Activated T-helper 2 cell treated with anti-CD3 and anti-CD28 coated beads, Interferon-gamma antibody, Interleukin-2, Interleukin-4, amounts not matched to agents 10 μg/mL and 5 μg/mL and 100 μg/mL, durations not matched to agents 14 hours and 24 hours and 36 hours (primary cell): ENCODE measurements at places on chromosomes 2 and 18.

GRCh38 chr2:119718501-119719260 lies 39.7 kb downstream of the TMEM177 start:
- peaks cover 7% of the 10 kb centered on the region for H3K4me1 ChIP-seq
- peak overlapping the region; percentile 45 for H3K27ac ChIP-seq
- no peak overlapping the region for H3K4me3 ChIP-seq
- H3K27me3 ChIP-seq: no peaks in the 10 kb centered on the region

GRCh38 chr2:177098001-177098613 lies 114.5 kb upstream of the HNRNPA3 start:
- no peak overlapping the region for H3K4me3 ChIP-seq
- no peaks in the 10 kb centered on the region for H3K4me1 ChIP-seq
- H3K27ac ChIP-seq: no peak overlapping the region

GRCh38 chr2:57884281-57884680 lies 162.3 kb upstream of the VRK2 start:
- no peak for DNase-seq
- no peak overlapping the region for H3K27ac ChIP-seq
- H3K4me3 ChIP-seq: no peak overlapping the region
- peaks cover 1% of the 10 kb centered on the region for H3K27me3 ChIP-seq
- H3K36me3 ChIP-seq: no peaks in the 10 kb centered on the region

DNA sequence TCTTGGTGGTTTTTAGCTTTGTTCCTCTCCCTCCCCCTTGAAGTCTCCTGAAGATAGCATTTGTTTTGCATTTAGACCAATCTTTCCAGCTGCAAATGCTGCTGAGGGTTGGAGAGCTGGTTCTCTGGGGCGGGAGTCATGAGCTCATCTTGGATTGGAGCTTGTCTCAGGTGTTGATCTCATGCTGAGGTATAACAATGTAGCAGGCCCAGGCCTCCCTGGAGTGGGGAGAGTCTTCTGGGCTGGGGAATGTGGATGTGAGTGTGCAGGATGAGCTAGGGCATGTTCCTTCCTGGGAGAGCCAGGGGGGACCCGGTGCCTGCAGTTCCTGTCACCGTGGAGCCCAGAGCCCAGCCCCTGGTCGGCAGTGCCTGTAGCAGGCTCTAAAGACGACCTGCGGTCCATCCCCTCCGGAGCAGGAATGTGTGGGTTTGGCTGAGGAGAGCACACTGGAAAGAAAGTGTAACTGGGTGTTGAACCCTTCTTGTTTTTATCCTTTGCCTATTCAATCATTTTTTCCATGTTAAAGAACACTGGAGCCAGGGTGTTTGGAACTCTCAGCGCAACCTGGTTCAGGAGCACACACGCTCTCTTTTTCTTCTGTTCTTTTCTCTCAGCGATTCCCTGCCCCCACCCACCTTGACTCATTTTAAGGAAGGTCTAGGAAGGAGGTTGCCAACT lies 2.7 kb downstream of the ZNF532 start:
- DNase-seq: no peak
- no peak overlapping the region for H3K4me3 ChIP-seq
- no peak overlapping the region for H3K27ac ChIP-seq
- peaks cover 4% of the 10 kb centered on the region for H3K4me1 ChIP-seq

DNA sequence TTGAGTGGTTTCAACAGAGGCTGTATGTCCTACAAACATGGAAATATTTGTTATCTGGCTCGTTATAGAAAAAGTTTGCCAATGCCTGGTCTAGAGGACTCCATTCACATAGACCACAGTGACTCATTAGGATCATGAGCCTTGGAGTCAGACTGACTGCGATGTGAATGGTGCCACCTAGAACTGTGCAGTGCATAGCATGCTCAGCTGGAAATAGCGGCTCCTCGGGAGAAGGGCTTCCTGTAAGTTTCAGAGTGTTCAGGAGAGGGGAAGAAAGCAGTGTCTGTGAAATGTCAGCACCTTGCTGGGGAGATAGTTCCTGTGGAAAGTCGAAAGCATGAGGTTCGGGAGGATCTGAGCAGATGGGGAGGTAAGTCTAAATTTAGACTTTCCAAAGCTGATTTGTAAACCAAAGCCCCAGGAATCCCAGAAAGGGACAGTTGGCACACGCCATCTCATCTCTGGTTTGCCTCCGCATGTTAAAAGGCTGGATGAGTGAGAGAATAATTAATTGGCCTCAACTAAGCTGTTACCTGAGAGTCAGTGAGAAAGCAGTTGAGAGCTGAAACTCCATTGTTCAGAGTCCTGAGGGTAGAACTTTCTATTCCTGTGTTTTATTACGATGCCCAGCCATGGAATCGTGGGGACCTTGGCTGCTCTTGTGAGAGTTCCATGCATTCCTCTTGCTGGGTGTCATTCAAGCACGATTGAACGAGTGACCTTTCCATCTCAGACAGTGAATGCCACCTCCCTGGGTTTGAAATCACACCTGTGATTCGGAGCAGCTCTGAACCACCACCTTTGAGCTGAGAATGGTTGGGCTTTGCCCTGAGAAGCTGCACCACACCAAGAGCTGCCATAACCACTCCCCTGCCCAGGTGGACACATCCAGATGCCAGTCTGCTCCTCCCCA lies 99.5 kb downstream of the MAPK4 start:
- no peak for DNase-seq
- H3K27ac ChIP-seq: no peak overlapping the region
- H3K36me3 ChIP-seq: no peaks in the 10 kb centered on the region
- H3K27me3 ChIP-seq: no peaks in the 10 kb centered on the region
- H3K4me1 ChIP-seq: no peaks in the 10 kb centered on the region
- H3K4me3 ChIP-seq: no peak overlapping the region

DNA sequence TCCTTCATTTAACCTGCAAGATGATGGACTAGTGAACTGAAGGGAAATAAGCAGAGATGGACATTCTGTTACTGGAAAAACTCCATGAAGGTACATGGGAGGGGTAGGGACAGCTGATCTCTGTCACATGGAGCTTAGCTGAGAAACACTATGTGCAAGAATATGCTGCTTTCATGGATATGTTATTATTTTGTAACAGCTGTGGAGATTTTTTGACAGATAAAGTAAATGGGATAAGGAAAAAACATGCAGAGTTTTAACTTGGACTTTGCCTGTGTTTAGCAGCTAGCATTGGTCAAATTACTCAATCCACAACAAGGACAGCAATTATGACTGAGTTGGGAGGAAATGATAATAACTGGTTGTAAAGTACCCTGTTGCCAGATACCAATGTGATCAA lies 28.7 kb upstream of the HNRNPA3 start:
- H3K27me3 ChIP-seq: peaks cover 24% of the 10 kb centered on the region
- no peaks in the 10 kb centered on the region for H3K36me3 ChIP-seq
- H3K4me1 ChIP-seq: no peaks in the 10 kb centered on the region

GRCh38 chr18:9659499-9660375 lies 45.4 kb upstream of the PPP4R1 start:
- H3K36me3 ChIP-seq: no peaks in the 10 kb centered on the region
- H3K27ac ChIP-seq: no peak overlapping the region
- H3K4me3 ChIP-seq: no peak overlapping the region
- DNase-seq: no peak

GRCh38 chr2:206324869-206325268 lies 50.4 kb downstream of the ZDBF2 start:
- no peaks in the 10 kb centered on the region for H3K4me1 ChIP-seq
- H3K4me3 ChIP-seq: no peak overlapping the region
- DNase-seq: no peak
- H3K27ac ChIP-seq: no peak overlapping the region

DNA sequence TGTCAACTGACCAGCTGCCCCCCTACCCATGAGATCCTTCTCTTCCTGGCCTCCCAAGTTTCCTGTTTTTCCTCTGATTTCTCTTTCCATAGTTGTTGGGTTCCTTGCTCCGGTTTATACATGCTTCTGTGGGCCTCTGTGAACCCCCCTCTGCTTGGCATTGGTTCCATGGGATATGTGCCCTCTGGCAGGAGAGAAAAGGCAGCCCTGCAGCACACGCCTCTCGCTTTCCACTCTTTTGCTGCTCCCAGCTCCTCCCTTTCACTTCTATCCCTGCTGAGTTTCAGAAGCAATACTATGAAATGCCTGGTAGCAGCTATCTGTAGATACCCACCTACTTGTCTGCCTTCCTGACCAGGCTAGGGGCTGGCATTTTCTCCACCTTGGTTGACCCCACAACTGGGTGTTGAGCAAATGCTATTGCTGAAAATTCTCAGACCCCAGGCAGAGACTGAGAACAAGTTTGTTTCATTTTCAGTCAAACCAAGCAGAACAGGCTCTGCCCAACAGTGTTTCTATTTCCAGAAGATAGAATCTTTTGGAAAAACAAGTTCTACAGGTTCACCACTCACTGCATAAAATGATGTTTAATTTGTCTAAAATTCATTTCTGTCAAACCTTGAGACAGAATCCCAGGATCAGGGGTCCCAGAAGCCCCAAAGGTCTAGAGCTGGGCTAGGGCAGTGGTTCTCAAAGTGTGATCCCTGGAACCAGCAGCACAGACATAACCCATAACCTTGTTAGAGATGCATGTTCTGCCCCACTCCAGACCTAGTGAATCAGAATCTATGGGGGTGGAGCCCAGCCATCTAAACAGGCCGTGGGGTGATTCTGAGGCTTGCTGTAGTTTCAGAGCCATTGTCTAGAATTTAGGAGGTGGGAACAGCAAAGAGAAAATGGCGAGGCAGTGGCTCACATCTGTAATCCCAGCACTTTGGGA lies 13.4 kb downstream of the CAPG start:
- DNase-seq: no peak
- H3K36me3 ChIP-seq: peaks cover 61% of the 10 kb centered on the region
- H3K27me3 ChIP-seq: no peaks in the 10 kb centered on the region
- H3K4me1 ChIP-seq: peaks cover 13% of the 10 kb centered on the region
- peak overlapping the region; percentile 74 for H3K27ac ChIP-seq

GRCh38 chr2:119659601-119660342 lies 19.2 kb upstream of the TMEM177 start:
- no peak overlapping the region for H3K4me3 ChIP-seq
- peaks cover 4% of the 10 kb centered on the region for H3K4me1 ChIP-seq
- H3K36me3 ChIP-seq: no peaks in the 10 kb centered on the region
- DNase-seq: no peak
- peaks cover 9% of the 10 kb centered on the region for H3K27me3 ChIP-seq
- H3K27ac ChIP-seq: no peak overlapping the region

DNA sequence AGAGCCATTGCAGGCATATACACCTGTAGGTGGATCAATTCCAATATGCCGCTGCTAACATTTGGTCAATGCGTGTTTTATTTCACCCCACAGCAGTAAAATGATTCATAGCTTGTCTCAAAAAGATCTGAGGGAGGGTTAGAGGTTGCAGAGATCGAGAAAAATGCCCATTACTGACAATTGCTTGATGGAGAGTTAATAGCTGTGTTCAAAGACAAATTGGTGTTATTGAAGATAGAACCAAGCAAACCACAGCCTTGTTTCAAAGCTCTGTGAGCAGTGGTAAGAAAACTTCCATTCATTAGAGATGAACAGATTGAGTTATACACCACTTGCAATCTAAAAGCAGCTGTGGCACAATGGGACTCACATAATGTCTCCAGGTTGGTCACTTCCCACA lies 95.4 kb downstream of the KCNE4 start:
- no peaks in the 10 kb centered on the region for H3K36me3 ChIP-seq
- H3K4me1 ChIP-seq: no peaks in the 10 kb centered on the region
- H3K4me3 ChIP-seq: no peak overlapping the region
- H3K27me3 ChIP-seq: no peaks in the 10 kb centered on the region

GRCh38 chr2:181421464-181421863 lies 35.7 kb upstream of the ITGA4 start:
- H3K27ac ChIP-seq: peak overlapping the region; percentile 75
- H3K36me3 ChIP-seq: peaks cover 3% of the 10 kb centered on the region
- H3K4me3 ChIP-seq: no peak overlapping the region
- H3K4me1 ChIP-seq: peaks cover 23% of the 10 kb centered on the region
